Left renal pelvis (tissue), 4 donors: ENCODE measurements at places on chromosomes 1 and 21.

DNA sequence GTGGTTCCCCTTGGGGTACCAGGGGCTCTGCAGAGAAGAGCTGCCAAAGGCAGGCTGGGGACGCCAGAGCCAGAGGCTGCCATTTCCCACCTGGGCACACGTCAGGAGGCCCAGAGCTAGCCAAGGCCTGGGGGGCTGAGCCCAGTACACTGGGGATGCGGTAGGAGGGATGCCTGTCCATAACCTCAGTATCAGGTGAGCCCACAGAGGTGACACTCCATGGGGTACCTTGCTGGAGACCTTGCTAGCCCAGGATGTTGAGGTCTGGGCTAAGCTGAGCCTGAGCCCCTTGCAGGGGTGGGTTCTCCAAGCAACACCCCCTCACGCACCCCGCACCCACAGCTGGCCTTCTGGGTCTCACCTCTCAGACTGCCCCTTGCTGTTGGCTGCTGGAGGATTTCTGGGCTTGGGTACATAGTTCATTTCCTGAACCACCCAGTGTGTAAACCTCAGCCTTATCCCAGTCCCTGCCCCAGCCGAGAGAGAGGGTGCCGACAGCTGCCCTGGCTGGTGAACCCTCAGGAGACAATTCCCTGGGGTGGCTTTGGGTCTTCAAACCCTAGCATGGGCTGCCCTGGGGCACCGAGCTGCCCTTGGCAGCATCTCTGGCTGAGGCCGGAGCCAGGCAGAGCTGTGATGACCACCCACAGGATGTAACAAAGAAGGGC lies 92.5 kb upstream of the VAMP3 start:
- no peak for DNase-seq

DNA sequence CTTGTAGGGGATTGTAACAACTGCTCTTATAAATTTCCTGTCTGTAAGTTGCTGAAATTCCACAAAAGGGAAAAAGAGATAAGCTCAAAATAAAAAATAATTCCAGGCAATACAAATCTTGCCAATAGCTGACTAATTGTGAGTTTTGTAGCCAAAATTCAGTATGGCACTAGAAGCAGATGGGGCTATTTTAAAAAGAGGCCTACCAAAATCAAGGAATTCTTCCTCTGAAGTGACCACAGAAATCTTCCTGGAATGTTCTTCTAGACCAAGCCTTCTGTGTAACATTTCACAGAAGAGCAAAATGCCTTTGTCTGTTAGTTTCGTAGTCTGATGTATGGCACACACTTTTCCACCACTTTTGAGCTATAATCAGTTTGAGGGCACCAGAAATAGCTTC lies 127.6 kb downstream of the CYYR1 start:
- DNase-seq: no peak

DNA sequence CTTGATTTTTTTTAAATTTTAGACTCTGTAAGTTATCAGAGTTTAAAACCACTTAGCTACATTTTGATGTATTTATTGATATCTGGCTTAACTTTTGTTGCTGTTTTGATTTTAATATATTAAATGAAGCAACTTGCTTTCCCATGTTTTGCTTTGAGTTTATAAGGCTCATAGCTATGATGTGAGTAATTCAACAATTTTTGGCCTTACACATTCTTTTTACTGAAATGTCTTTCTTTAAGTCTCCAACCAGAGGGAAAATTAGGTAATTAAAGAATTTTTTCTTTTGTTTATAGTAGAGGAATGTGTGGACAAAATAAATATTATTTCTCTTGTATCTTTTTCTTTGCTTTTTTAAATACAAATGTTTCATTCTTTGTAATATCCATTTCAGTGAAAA lies 258.3 kb upstream of the ADAMTS5 start:
- no peak for DNase-seq

GRCh38 chr1:183987593-183988318 lies 49.8 kb downstream of the COLGALT2 start:
- no peak for DNase-seq

- no peak for DNase-seq
These were observed 558.4 kb downstream of the LMO4 start for GRCh38 chr1:87887100-87887499.

- DNase-seq: no peak
These were observed 209.2 kb downstream of the MATN1 start for GRCh38 chr1:30514137-30514654.

DNA sequence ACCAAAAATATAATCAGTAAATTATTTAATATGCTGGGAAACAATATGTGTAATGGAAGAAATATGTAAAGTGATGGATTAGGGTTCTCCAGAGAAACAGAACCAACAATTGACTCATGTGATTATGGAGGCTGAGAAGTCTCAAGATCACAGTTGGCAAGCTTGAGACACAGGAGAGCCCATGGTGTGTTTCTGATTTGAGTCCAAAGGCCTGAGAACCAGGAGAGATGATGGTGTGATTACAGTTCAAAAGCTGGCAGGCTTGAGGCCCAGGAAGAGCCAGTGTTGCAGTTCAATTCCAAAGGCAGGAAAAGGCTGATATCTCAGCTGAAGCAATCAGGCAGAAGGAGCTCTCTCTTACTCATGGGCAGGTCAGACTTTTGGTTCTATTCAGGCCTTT lies 138.8 kb upstream of the NBPF11 start:
- DNase-seq: no peak

- no peak for DNase-seq
These were observed 2.7 kb upstream of the NPHP4 start for GRCh38 chr1:5994713-5995621.

DNA sequence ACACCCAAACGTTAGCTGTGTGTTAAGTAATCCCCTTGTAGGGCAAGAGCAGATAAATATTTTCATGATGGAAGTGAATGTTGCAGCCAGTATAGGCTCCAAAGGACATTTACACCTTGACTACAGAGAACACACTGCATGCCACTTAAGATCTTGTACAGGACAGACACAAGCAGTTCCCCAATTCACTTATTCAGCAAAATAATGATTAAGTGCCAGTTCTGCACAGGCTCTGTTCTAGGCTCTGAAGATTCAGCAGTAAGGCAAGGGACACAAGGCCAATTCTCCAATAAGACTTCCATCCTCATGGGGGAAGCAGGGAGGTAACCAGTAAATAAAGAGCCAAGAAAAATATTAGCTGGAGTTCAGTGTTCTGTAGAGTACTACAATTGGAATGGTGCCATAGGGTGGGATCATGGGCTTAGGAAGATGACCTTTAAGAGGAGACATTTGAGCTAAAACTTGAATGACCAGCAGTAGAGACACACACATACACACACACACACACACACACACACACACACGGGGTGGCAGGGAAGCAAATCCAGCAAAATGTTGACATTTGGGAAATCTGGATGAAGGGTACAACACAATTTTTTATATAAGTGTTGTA lies 199.9 kb upstream of the JUN start:
- no peak for DNase-seq

- no peak for DNase-seq
These were observed 3.7 kb upstream of the PLOD1 start for GRCh38 chr1:11930571-11931445.

DNA sequence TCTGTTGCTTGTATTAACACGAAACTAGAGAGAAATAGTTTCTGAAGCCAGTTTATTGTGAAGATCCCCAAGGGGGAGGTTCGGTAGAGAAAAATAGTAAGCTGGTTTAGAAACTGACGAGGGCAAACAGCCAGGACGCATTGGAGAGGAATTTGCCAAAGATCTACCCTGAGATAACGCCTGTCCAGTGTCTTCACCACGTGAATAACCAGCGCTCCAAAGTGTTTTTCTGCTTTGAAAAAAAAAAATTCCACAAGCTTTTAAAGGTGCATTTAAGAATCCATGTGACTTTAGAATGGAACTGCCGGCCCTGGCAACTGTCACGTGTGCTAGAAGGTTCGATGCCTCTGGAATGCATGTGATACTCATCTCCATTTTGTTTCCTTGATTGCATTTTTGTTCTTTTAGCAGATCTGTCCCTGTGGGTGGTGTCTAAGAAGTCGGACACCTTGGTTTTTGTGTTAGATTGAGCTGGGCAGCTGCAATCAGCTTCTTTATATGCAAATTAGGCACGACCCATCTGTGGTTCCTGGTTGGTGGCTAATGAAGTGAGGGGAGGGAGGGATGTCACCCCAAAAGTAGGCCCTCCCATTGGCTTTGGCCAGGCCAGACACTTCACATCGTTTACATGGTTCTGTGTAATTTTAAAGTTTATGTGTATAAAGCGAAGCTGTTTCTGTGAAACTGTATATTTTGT lies 1.3 kb upstream of the THAP3 start:
- DNase-seq: no peak

- no peak for DNase-seq
These were observed 19.5 kb downstream of the SFPQ start for GRCh38 chr1:35173491-35173890.

DNA sequence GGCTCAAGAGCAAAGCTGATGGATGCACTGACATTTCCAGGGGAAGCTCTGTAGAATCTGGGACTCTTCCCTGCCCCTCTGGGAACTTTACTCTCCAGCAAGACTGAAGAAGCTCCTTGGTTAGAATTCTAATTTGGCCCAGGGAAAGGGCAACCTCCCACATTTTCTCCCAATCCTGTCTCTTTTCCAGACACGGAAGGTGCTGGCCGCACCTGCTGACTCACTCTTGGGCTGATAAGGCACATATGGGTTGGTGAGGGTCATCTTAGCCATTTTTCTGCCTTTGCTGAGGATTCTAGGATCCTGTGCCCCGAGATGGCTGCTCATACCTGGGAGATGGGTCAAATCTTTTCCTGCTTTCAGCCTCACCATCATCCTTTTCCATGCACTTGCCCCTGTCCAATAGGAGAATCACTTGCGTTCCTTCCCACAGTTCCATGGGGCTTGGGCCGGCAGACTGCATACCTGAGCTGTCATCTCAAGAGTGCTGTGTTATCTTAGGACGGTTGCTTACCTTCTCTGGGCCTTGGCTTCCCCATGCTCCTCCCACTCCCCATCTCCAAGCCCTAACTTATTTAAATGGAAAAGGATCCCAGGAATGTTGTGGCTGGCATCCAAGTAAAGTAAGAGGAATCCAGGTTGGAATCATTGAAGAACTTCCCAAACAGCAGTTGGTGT lies 1.3 kb downstream of the TINAGL1 start:
- DNase-seq: no peak

DNA sequence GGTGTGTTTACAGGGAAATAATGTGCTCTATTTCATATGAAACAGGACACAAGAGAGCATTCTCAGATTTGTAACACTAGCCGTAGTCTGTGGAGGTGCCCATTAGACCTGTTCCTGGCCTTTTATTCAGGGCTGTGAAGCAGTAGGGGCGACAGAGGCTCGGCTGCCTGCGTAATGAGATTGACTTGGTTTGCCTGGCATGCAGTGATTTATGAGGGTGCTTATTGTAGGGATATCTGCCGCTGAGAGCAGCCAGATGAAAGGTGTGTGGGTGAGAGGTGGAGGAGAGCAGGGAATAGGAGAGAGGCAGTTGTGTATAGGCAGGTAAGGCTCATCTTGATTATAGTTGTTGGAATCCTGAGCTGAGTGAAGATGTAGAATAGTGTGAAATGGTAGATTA lies 51.3 kb downstream of the DNAJC6 start:
- DNase-seq: no peak

DNA sequence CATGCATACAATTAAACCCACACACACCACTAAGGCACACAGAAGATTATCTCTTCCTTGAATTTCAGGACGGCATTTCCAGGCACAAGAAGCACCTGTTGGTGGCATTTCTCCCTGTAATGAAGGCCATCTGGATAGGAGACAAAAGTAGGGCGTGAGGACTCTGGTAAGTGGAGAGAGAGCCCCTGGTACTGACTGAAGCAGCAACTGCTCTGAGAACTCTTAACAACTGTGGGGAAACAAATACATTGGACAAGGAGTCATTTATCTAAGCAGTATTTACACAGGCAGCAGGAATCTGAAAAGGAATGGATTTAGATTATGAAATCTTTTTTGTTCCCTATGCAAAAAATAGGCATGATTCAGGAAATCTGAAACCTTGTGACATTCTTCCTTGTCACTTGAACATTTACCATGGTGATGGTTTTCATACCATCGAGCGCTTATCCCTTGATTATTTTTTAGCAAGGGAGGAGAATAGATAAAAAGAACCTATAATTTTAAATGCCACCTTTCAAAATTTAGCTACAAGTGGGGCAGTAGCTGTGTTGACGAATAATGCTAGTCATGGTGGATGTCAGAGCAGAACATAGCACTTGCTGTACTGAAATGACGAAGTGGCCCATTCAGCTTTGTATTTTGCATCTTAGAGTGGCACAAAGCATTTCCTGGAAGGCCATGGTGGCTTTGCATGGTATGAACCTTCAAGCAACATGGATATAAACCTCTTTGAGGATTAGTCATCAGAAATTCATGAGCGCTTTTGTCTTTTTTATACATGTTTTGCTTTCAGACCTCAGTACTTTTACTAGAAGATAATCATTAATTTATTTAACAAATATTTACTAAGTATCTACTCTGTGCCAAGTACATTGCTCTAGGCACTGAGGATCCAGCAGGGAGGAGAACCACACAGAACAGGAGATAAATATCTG lies 362.0 kb downstream of the ADGRL2 start:
- DNase-seq: no peak

GRCh38 chr1:225670806-225671733 lies 18.1 kb upstream of the ENAH start:
- DNase-seq: no peak

DNA sequence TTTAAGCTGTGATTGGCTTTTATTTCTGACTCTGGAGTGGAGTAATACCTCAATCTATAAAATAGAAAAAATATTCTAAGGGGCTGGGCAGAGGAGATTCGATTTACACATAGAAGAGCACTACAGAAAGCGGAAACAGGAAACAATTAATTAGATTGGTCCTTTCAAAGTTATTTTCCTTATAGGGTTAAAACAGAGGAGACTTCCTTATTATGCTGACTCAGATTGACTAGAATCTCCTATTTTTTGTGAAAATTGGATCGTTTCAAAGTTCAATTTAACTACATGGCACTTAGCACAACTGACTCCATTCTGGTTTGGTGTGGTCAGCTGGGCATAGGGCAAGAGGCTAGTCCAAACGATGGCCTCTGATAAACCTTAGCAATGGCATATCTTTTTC lies 48.3 kb upstream of the NCAM2 start:
- no peak for DNase-seq

DNA sequence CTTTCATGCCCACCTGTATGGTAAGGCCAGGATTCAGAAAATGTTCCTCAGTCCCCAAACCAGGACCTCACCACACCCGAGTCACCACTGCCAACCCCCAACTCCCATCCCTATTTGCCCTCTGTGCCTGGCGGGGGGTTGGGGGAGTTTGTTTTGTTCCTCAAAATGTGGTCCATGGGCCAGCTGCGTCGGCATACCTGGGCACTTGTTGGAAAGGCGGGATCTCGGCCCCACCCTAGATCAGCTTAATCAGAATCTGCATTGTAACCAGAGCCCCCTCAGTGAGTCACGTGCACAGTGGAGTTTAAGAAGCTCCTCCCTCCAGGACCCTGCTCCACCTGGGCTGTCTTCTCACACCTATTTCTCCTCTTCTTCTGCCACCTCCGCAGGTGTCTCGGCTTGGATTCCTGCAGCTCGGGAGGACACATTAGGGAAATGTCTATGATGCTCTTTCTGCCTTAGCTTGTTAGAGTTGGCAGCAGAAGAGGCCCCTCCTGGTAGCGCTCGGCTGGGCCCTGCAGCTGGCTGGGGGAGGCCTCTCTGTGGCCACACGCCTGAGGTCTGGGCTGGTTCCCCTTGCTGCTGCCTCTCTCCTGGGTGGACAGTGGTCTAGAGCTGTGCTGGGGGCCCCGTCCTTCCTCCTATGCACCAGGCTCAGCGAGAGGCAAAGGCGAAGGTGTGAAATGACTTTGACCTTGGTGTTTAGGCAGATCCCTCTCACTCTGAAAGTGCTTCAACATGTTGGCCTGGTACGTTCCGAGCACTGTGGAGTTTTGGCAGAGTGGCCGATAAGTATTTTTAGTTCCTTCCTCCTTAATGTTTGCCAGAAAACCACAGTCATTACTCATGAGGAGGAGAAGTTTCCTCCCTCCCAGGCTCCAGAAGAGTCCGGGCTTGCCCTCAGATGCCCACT lies 41.8 kb upstream of the CAMTA1 start:
- no peak for DNase-seq
